NCI-H1436 treated with DMSO at 0.1 percent for 48 hours (cell line): ENCODE measurements at places on chromosomes 2 and 18.

GRCh38 chr2:38076710-38077430, 919 bp upstream of the CYP1B1 start:
- DNase-seq, result no peak

DNA sequence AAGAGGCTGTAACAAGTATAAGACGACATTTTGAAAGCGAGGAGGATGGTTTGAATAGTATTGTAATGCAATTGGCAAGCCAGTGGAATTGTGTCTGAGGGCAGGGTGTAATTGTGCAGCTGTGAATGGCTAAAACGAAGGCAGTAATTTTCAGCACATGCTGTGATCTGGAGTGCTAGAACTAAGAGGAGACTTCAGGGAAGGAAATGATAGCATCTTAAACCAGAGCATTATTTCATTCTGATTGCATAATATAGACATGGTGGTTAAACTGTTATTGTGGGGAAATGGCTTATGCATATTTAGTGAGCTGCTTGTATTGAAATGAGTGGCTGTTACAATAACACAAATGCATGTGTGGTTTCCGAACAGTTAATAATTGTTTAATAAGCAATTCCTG, 36.3 kb downstream of the THSD7B start:
- no peak for DNase-seq

- DNase-seq, result no peak
Measured at GRCh38 chr2:201515573-201516246, 64.2 kb downstream of the STRADB start.

- no peak for DNase-seq
Measured at GRCh38 chr18:79522451-79523205, 126.9 kb downstream of the NFATC1 start.

DNA sequence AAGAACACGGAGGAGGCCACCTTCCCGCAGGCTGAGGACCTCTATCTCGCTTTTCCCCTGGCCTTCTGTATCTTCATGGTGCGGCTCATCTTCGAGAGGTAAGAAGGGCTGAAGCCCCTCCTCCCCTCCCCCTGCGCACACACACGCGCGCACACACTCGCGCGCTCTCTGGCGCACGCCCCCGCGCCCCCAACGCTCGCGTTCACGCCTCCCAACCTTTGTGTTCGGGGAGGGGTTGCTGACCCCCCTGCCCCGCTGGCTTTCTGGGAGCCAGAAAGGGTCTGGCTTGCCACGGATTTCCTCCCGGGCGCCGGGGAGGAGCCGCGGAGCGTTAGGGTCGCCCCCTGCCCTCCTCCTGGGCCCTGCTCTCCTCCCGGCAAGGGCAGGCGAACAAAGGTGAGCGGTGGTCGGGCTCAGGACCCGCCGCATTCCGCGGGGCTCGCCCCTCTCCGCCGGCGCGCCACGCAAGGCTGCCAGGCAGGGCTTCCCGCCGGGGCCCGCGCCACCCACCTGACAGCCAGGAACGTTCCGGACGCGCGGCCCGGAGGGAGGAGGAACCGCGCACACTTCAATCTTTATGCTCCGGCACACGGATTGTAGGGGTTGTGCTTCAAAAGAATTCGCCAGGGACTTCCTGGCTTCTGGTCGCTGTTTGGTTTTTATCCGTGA, 583 bp downstream of the CERS6 start:
- DNase-seq, result no peak

DNA sequence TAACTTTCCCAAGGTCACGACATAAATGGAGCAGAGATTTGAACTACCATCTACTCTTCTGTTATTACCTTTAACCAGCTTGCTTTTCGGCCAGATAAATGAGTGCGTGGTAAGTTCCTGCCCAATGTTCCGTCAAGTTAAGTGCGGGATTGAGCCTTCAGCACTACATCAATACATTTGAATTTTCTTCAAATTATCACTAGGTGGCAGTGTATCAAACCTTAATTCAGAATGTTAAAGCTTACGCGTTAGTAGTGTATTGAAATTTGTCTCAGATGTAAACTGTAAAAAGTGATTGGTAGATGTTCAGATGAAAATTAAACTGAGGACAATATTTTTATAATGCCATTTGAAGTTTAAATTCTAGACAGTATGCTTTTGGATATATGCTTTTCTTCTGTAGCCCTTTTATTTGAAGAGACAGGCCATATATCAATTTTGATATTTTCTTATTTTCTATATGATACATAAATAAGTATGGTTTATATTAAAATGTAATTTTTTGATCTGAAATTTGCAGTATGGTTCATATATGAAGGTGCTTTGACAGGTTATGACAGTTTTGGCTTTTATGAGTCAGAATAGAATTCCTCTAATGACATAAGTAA, 681.3 kb downstream of the ADCYAP1 start:
- no peak for DNase-seq

GRCh38 chr18:74534150-74534969, at the start of gene CNDP1:
Gene CNDP1 (plus strand): TSS chr18:74534500. CDS start chr18:74534668, 168 bp downstream.
- no peak for DNase-seq

- no peak for DNase-seq
Measured at GRCh38 chr2:174632841-174633622, 35.4 kb upstream of the WIPF1 start.

GRCh38 chr2:67625690-67626475, 228.8 kb downstream of the ETAA1 start:
- DNase-seq, result no peak

DNA sequence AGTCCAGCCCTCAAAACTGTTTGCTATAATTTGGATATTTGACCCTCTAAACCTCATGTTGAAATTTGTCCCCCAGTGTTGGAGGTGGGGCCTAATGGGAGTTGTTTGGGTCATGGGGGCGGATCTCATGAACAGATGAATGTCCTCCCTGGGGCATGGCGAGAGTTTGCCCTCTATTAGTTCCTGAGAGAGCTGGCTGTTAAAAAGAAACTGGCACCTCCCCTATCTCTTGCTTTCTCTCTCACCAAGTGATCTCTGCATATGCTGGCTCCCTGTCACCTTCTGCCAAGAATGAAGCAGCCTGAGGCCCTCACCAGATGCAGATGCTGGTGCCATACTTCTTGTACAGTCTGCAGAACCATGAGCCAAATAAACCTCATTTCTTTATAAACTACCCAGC, 12.0 kb downstream of the LNPK start:
- DNase-seq, result no peak

- no peak for DNase-seq
Measured at GRCh38 chr2:179605341-179605740, 256.1 kb downstream of the ZNF385B start.

GRCh38 chr2:26414311-26414710, 12.6 kb downstream of the DRC1 start:
- no peak for DNase-seq

DNA sequence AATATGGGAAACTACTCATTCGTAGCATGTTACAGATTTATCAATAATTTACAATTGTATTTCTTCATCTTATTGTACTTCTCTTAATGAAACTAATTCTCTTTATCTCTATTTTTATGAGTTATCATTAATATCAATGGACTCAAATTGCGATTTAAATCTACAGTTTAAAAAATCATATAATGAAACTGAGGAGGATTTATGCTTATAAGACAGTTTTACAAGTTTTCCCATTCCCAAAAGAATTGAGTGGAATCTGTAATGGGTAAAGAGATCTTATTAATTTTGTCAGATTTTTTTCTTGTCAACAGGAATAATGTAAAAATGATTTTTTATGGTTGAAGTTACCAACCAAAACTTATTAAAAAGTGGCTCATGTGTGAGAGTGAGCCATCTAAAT, 468.0 kb downstream of the METTL4 start:
- DNase-seq, result no peak

DNA sequence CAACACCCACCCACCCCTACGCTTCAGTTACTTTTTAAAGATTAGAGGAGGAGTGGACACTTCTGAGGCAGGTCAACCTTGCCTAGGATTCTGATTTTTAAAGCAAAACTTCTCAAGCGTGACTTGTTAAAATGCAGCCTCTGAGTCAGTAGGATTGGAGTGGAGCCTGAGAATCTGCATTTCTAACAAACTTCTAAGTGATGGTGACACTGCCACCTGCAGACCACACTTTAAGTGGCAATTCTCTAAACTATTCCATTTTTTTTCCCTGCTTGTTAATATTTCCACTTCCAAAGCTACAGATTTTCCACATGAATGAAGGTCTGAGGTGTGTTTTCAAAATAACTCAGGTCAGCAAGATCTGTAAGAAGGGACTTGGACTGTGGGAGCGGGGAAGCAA, 171.1 kb upstream of the CCDC150 start:
- DNase-seq, result no peak

GRCh38 chr18:58947136-58947732, 82.6 kb downstream of the ZNF532 start:
- no peak for DNase-seq

DNA sequence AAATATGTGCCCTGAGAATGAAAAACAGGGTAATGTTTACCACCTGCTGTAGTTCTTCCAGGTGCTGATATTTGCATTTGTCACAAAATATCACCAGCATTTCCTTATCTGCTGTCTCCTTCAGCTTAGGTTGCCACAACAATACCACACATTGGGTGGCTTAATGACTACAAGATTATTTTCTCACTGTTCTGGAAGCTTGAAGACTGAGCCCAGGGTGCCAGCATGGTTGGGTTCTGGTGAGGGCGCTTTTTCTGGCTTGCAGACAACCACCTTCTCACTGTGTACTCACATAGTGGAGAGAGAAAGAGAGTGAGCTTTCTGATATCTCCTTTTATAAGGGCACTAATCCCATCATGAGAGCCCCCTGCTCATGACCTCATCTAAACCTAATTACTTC, 407.5 kb upstream of the RGPD4 start:
- no peak for DNase-seq

DNA sequence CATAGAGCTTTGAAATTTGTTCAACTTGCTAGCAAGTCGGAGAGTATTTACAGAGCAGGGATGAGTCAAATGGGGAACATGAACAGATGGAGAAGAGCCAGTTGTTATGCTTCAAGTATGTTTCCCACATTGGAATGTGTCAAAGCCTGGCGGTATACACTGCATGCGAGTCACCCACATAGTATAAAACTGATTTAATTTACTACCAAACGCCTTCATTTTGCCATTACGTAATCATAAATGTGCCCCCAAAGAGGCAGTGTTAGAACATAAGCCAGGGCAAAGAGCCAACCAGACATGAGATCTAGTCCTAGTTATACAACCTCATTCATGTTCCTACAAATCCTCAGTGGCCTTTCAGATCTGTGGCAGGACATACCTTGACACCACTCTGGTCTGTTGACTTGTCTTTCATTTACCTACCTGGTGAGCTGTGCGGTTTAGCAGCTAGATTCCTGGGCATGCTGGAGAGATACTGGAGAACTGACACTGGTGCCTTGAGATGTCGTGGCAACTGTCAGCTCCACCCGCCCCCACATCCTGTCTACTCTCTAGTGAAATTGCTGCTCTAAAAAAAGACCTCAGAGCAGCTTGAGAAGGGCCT, 21.7 kb upstream of the NRP2 start:
- DNase-seq, result no peak

DNA sequence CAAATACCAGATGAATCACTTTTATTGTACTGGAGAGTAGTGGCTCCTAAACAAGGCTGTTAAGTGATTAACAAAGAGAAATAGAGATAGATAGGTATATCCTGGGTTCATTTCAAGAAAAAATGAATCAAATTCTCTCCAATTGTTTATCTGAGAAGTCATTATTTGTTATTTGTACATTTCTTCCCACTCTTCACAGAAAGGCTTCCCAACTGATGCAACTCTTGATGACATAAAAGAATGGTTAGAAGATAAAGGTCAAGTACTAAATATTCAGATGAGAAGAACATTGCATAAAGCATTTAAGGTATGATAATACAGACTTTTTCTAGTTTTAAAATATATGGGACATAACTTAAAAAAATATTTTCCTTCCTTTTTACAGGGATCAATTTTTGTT, 7.9 kb downstream of the SSB start:
- no peak for DNase-seq

DNA sequence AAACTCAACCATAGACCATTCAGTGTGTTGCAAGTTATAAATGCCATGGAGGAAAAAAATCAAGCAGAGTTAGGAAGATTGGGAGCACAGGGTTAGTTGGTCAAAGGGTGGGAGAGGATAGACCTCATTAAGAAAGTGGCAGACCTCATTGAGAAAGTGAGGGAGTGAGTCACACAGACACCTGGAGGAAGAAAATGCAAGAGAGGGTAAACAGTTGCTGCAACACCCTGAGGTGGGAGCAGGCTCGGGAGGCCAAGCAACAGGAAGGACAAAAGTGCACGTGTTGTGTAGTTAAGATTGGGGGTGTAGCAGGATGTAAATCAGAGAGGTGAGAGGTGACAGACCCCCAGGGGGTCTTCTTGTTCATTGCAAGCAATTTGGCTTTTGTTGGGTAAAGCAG, 6.4 kb downstream of the IL1RL1 start:
- no peak for DNase-seq

GRCh38 chr2:11930211-11930761, 183.9 kb downstream of the LPIN1 start:
- no peak for DNase-seq

GRCh38 chr18:33817096-33817495, 239.1 kb downstream of the ASXL3 start:
- no peak for DNase-seq

DNA sequence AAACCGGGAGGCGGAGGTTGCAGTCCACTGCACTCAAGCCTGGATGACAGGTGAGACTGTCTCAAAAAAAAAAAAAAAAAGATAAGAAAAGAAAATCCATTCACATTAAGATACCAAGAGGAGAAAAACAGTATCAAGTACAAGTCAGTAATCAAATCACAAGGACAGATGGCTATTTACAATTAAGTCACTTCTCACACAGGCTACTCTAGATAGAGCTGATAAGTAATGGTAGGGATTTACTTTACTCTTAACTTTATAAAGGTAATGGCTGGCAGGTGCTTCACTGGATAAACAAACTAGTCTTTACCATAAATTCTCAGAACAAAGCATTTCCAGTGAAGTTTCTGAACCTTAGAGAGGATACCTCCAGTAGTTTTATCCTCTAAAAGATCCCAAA, 11.5 kb downstream of the SF3B1 start:
- DNase-seq, result no peak

- DNase-seq, result no peak
Measured at GRCh38 chr2:216413882-216414281, 1.6 kb downstream of the SMARCAL1 start.

DNA sequence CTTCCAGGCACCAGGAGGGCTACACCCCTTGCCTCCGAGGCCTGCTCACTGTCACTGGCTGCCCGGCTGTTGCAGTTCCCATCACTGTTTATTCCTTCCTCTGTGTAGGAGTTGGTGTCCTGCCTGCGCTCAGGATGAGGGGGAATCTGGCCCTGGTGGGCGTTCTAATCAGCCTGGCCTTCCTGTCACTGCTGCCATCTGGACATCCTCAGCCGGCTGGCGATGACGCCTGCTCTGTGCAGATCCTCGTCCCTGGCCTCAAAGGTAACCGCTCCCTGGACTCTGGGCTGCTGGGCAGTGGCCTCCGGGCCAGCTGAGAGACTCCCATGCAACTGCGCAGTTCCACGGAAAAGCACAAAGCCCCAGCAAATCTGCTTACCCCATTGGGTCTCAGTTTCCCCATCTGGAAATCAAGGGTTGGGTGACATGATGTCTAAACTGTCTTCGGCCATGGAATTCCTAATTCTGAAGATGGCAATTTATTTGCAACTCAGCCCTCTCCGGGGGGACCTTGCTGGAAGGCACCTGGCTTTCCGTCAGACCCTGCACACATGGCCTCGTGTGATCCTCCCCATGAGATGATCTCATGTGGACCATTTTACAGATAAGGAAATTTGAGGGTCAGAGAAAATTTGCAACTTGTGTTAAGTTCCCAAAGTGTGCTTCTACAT, 9.4 kb downstream of the COLEC11 start:
- no peak for DNase-seq
